ENCODE measurements at places on chromosomes 13 and 19.

- DNase-seq = no peak
These were observed 23.2 kb upstream of the GTF3A start for GRCh38 chr13:27401210-27401609.

DNA sequence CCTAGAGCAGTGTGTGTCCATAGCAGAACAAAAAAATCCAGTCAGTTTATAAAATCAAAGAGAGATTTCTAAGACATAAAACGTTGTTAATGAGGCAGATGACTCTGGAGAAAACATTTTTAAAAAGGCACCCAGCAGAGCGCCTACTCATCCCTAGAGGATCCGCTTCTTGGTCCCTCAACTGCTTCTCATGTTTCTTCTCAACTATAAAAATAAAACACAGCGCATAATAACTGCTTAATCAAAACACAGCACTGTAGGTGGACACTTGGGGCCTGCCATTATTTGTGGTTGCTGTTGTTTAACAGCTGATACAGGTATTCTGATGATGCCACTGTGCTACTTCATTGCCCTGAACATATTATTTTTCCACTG lies 347.9 kb downstream of the FGF9 start:
- no peak for DNase-seq

- DNase-seq = no peak
These were observed 41.8 kb upstream of the ZNF429 start for GRCh38 chr19:21463449-21464105.

DNA sequence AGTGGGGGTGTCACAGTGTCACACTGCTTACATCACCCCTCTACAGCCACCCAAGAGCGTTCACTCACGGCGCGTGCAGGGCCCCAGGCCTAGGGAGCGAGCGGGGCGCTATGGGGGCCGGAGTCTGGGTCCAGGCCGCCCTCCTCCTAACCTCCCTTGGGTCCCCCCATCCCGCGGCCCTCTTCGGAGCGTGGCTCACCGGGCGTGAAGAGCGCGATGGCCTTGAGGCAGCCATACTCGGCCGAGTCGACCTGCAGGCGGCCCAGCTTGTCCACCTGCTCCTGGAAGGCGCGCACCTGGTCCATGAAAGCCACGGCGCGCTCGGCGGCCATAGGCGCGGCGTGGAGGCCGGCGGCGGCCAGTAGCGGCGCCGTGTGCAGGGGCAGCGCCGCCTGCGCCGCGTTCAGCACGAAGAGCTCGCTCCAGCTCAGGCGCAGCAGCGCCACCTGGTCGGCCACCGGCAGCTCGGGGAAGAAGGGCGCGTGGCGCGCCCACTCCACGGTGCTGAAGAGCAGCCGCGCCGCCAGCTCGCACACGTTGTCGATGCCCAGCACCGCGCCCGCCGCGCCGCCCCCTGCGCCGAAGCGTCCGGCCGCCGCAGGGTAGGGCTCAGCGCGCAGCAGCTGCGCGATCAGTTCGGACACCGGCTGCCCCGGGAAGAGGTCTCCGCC lies 9.4 kb downstream of the OCEL1 start:
- peak; percentile 54 for DNase-seq

DNA sequence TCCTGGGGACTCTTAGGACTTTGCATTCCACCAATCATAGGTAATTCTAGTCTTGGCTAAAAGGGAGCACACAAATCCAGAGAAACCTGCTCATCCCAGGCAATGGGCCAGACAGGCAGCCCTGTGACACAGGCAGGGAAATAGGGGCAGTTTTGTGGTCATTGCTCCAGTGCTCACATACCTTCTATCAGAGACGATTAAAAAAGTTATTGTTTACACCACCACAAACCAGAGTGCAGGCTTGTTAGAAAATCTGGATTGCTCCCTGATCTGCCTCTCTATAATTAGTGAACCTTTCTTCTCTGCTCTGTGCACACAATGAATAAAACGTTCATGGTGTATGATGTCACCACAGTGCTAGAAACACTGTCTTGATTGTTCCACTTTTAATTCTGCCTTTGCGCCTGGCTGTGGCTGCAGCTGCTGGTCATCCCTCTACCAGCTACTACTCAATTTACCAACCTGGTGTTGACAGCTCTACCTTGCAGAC lies 121.6 kb upstream of the SPATA13 start:
- no peak for DNase-seq

- no peak for DNase-seq
These were observed 8.3 kb upstream of the KCNN4 start for GRCh38 chr19:43789029-43789428.

DNA sequence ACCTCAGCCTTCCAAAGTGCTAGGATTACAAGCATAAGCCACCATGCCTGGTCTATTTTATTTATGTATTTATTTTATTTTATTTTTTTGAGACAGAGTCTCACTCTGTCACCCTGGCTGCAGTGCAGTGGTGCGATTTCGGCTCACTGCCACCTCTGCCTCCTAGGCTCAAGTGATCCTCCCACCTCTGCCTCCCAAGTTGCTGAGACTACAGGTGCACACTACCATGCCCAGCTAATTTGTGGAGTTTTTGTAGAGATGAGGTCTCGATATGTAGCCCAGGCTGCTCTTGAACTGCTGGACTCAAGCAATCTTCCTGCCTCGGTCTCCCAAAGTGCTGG lies 10.3 kb upstream of the ADGRE5 start:
- DNase-seq = no peak

DNA sequence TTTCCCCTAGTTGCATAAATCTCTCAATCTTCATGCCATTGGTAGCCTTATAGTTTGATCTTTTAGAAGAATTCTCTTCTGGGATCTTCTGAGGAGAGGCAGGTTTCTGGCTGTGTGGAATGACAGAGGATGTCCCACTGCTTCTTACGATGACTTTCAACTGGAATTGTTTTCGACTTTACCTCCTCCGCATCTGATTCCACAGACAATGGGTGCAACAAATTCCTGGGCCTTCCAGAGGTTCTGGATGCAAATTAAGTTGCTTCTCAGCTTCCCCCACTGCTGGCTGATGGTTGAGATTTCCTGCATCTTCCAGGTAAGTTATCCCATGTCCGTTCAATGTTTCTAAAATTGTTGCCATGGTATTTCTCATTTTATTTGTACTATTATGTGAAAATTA lies 142.3 kb upstream of the TSC22D1 start:
- no peak for DNase-seq
